ENCODE measurements at places on chromosomes 5 and 9.

DNA sequence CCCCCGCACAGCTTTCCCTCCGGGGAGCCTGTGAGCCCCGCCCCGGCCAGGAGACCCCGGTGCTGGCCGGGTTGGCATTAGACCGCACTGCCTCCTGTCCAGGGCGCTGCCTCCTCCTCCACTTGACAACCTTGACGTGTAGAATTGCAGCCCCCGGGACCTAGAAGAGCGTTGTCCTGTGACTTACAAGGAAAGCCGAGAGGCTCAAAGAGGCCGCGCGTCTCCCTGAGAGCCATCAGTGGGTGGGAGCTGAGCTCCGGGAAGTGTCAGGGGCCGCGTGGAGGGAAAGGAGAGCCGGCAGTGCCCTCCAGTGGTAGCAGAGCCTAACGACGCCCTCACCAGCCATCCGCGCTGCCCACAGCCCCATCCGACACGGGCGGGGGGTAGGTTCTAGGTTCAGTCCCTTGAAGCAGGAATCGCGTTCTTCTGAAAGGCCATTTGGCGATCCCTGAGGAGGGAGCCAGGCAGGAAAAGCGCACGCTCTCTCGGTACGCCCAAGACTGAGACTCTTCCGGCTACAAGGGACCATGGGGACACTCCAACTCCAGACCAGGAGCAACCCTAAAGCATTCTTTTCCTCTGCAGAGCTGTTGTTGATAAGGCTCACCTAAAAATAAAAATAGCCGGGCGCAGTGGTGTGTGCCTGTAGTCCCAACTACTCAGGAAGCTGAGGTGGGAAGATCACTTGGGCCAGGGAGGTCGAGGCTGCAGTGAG, 40.6 kb upstream of the SAP30L start:
- DNase-seq = peak; percentile 63

- no peak for DNase-seq
Observed at GRCh38 chr5:174789596-174789995, 65.2 kb downstream of the MSX2 start.

GRCh38 chr5:167792514-167792913, 498.9 kb upstream of the WWC1 start:
- DNase-seq = no peak

DNA sequence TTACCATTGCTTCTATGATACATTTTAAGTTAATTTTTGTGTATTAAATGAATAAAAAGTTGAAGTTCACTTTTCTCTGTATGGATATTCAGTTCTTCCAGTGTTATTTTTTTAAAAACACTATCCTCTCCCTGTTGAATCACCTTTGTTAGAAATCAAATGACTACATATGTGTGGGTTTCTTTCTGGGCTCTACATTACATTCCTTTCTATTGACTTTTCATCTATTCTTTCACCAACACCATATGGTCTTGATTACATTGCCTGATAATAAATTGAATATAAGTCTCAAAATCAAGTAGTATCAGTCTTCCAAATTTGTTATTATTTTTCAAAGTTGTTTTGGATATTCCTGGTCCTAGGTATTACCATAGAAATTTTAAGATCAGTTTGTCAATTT, 7.3 kb upstream of the RASEF start:
- no peak for DNase-seq

DNA sequence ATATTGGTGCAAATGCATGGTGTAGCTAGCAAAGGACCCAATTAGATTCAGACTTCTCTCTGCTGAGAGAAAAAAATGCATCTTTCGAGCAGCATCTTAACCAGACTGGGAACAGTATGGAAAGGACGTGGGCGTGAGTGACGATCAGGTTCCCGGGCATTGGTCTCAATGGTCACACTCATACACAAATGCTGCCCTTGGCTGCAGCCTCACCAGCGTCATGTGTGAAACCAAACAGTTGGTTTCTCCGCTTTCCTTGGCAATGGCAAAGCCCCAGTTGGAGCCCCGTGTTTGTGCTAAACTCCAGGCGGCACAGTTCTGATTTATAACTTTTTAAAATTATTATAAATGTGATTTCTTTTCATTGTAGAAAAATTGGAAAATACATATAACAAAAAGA, 237.8 kb downstream of the SEC61B start:
- DNase-seq = no peak

GRCh38 chr9:96148634-96149532, 153.1 kb downstream of the HSD17B3 start:
- no peak for DNase-seq

DNA sequence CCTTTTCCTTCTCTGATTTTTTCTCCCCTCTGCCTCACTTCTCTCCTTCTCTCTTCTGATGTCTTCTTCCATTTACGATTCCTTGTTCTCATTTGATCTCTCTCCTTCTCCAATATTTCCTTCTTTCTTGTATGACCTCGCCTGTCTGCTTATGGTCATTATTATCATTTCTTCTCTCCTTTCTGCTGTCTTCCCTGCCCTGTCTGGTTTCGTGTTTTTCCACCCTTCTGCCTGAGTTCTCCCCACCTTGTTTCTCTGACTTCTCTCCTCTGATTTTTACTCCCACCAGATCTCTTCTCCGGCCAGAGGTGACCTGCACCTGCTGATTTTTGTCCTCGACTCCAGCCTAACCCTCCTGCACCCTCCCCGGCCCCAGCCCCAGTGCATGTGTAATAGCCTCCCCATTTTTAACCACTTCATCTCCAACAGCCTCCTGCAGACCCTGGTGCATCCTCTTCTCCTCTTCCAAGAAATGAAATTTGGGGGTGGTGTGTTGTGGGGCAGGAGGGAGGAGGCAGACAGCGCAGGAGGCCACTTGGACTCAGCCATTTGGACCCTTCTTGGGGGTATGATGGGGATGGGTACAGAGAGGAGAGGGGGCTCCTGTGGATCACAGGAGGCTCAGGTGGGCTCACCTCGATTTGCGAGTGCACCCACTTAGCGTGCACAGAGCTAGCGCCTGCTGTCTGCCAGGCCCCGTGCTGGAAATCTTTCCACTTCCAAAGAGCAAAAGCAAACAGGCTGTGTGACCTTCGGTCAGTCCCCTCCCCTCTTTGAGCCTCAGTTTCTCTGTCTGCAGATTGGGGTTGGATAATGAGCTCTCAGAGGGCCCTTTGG, 32.5 kb downstream of the GSN start:
- no peak for DNase-seq

- DNase-seq = no peak
Observed at GRCh38 chr9:124778575-124779367, 1.8 kb downstream of the OLFML2A start.

- no peak for DNase-seq
Observed at GRCh38 chr9:98726735-98727134, 18.0 kb upstream of the GABBR2 start.

DNA sequence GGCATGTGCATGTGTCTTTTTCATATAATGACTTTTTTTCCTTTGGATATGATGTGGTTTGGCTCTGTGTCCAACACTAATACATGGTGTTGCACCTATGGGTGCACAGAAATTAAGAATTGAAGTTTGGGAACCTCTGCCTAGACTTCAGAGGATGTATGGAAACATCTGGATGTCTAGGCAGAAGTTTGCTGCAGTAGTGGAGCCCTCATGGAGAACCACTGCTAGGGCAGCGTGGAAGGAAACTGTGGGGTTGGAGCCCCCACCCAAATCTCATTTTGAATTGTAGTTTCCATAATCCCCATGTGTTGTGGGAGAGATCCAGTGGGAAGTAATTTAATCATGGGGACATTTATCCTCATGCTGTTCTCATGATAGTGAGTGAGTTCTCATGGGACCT, 235.0 kb upstream of the TRPC7 start:
- DNase-seq = no peak

DNA sequence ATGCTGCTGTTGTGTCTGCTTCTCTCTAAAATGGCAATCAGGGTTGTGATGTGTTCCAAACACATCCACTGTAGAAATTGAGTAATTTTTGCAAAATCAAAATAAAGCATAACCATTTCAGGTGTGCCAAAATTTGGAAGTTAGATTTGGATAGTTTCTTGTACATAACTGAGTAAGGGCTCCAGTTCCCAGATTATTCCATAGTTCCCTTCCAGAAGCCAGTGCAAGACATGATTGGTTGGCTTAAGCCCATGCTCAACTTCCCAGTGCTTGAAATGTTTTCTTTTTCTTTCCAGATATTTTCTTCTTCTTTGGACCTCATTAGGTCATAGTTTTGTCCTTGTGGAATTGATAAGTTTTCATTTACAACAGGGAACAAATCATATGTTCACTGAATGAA, 64.2 kb downstream of the SNCAIP start:
- DNase-seq = no peak

DNA sequence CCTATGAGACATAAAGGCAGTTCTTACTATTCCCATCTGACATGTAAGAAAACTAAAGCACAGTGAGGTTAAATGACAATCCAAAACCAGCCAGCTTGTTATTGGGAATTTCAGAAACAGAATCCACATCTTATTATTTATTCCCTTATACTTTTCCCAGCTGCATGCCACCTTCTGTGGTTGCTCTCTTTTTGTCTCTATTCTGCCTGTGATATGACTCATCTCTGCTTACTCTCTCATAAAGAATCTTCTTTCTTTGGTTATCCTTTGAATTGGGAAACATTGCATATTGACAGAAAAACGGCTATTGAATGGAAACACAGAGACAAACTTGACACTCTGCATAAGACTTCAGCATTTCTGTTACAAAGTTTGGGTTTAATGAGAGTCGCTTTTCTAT, 183.2 kb downstream of the TLR4 start:
- DNase-seq = no peak

DNA sequence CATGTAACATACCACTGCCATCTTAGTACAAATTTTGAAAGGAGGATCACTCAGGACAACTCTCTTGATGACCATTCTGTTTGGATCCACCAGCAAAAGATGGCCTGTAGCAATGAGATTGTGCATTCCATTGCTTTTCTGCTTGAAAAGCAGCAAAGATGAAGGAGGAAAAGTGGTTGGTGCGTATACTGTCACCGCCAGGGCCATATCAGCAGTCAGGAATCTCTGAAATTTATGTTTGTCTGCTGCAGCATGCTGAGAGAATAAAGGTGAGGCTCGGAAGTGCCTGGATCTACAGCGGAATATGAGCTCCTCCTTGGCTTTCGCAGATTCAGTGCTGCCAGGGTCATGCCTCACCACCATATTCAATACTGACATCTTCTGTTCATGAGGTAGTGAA, 144.4 kb downstream of the GPBP1 start:
- no peak for DNase-seq

DNA sequence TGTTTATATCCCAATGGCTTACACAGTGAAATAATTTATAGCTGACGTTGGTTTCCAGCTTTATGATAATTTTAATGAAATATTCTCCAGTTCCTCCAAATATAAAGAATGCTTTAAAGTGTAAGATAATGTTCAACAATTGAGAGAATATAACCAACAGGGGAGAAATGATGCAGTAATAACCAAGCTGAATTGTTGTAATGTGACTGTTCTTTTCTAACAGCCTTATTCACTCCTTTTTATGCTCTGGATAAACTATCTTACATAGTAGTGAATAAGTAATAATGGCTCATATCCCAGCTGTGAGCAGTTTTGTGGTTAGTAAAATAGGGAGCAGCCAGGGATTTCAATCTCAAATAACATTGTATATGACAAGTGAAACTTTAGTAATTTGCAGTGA, 2348.7 kb upstream of the ACO1 start:
- no peak for DNase-seq

- no peak for DNase-seq
Observed at GRCh38 chr9:115195912-115196311, 78.0 kb upstream of the TNC start.

GRCh38 chr5:13572163-13572562, 372.3 kb downstream of the DNAH5 start:
- no peak for DNase-seq

- DNase-seq = no peak
Observed at GRCh38 chr9:93085676-93086075, 10.3 kb upstream of the CARD19 start.

DNA sequence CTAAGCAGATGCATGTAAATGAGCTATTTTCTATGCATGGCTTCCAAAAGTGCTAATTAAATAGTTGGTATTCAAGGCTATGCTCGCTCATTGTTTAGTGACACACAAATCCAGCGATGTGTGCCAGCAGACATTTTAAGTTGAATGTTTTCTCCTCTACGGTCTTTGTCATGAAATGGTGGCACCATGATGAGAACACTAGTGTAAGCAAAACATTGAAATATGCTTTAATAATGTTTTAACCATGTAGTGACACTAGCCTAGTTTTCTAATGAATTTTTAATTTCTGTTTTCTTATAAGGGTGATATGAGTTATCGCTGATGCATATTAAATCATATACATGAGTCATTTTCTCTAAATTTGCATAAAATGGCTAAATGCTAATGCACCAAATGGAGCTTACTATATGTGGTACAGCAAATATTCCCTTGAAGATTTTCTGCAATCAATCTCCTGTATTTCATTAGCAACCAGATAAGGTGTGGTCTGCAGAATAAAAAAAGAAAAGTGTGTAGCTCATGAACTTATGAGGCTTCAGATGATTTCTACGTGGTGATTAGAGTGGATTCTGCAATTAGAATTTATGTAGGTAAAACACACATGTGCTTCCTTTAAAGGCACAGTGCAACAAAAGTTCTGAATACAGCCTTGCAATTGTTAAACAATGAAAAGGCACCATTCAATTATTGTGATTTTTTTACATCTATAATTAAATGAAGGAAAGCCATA, 226.6 kb downstream of the MEF2C start:
- DNase-seq = no peak

- DNase-seq = no peak
Observed at GRCh38 chr5:22708770-22709328, 144.3 kb downstream of the CDH12 start.

DNA sequence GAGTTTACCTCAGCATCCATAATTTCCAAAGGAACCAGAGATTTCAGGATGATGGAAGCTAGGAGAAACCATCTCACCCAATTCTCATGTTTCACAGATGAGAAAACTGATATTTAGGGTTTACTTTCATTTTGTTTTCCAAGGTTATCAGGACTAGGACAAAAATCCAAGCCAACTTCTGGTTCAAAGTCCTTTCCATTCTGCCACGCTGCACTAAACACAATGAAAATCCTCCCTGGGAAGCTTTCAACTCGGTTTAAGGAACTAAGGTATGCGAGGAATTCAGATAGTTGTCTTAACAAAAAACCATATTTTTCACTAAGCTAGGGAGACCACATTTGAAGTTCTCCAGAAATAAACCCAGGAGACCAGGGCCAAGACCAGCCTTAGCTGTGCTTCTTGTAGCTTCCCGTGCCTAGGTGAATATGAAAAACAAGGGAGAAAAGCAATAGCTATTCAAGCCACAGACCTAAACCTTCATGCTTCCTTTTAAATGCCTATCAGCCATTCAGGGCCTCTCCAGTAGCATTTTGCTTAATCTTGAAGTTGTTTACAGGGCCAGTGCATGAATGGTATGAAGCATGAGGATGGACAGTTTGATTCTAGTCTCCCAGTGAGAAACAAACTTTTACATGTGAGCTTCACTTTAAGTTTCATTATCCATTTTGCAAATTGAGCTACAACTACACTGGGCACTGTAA, 167.9 kb downstream of the DENND1A start:
- no peak for DNase-seq

GRCh38 chr5:141135030-141135717, at the start of gene PCDHB5:
PCDHB5 (plus strand) TSS chr5:141135206; CDS start chr5:141135435, 229 bp downstream.
- DNase-seq = no peak
